ENCODE measurements at places on chromosomes 11 and 22. TPM values are rescaled to one million over a fixed set of nuclear protein-coding genes. Genes with fewer than 3 reads are reported as not detected.

- DNase-seq, result no peak
These were observed 6.2 kb downstream of the TUB start for GRCh38 chr11:8087185-8087584.

GRCh38 chr11:110123003-110123402 is 29.8 kb downstream of the ZC3H12C start:
- DNase-seq, result no peak

DERL3 gene
- total RNA-seq, result 1.9 TPM

DNA sequence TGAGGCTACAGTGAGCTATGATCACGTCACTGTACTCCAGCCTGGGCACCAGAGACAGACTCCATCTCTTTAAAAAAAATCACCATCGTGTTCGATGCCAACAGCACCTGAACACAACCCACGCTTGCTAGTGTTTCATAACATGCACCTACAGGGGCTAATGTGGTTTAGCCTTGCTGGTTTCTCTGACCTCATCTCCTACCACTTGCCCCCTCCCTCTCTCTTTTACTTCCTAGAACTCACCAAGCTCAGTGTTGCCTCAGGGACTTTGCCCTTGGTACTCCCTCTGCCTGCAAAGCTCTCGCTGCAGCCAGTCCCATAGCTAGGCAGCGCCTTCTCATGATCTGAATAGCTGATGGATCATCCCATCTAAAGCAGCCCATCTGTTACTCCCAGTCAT is 99.8 kb downstream of the FBXO7 start:
- DNase-seq, result no peak

C11orf52 gene
- 5.2 TPM for total RNA-seq

GLYAT gene
- total RNA-seq, result not detected

SCN4B gene
- 11.8 TPM for total RNA-seq

MUC5AC gene
- total RNA-seq, result not detected

NCF4 gene
- 42.4 TPM for total RNA-seq

DNA sequence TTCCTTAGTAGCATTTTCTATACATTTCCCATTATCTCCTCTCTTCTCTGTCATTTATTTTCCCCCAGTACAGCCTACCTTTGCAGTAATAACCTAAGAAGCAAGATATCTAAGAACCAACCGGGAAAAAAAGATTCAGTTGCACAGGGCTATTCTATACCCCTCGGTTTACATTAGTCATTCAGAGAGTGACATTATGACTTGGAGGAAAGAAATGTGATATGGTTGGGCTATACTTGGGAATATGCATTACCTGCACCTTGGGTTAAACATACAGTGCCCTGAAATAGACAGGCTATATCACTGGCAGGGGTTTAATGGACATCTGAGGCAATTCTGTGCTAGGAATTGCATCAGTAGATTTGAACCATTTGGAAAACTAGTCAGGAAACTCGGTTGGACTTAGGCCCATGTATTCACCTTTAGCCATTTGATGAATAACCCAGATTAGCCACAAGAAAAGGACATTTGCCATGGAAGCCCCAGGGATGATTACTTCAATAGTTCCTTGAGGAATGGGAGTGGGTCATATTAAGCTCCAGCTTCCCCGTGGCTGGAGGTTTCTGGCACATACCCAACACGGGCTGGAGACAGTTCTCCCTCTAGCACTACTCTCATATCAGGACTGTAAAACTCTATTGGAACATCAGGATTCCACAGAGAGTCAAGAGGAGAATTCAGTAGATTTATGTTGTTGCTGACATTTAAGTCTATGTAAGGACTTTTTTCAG is 973.2 kb downstream of the NTM start:
- no peak for DNase-seq

DNA sequence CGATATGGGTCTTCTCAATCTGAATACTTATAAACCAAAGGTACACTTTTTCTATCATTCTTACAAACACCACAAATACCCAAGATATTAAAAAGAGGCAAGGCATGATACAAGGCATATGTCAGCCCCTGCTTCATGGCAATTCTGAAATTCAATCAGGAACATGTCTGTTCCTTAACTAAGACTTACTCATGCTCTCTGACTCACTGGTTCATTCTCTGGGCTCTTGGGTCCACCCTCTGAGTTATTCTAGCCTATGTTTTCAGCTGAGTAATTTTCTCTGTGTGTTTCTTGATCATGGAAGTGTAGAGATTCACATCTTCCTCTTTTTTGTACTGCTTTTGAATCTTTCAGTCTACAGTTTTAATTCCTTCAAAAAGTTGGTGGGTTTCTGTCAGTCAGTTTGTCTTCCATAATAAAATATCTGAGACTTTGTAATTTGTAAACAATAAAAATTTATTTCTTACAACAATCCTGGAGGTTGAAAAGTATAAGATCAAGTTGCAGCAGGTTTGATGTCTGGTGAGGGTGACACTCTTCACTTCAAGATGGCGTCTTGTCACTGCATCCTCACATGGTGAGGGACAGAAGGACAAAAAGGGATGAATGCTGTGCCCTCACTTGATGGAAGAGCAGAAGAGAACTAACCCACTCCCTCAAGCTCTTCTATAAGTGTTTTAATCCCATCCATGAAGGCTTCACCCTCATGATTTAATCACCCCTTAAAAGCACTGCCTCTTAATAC is 211.7 kb downstream of the FAM76B start:
- no peak for DNase-seq

DNA sequence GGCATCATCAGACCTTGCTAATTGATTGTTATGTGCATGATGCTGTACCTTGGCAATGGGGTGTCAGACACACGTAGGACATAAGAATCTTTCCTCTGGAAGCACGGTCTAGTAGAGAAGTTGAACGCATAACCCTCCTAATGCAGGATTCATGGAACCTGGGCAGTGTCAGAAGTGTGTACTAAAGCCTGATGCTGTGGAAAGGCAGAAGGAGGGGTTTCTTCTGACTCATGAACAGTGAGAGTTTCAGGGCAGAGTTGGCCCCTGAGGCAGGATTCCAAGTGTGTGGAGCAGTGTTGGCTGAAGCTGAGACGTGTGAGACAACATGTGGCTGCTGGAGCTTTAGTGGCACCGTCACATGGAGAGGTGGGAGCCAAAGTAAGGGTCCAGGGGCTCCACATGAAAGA is 3.5 kb downstream of the PANX1 start:
- DNase-seq, result peak; percentile 87

- no peak for DNase-seq
These were observed 1.4 kb downstream of the HPS4 start for GRCh38 chr22:26482161-26482560.

- no peak for DNase-seq
These were observed 16.2 kb downstream of the PLEKHB1 start for GRCh38 chr11:73662445-73663157.

CFAP300 gene
- total RNA-seq, result 3.2 TPM

DNA sequence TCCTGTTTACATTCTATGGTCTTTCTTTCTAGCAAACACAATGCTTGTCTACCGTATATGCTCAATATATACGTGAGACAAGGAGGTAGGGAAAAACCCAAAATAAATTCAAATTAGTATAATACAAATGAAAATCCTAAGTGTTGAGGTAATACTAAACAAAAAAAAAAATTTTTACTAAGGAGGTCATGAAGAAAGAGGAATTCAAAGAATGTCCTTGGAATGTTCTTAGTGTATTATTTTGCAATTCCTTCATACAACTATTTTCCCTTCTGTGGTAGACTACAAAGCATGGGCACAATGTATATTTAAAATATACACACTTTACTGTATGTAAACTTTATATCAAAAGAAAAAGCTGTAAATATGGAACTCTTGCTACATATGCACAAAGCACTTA is 36.4 kb downstream of the PIK3C2A start:
- no peak for DNase-seq

DNA sequence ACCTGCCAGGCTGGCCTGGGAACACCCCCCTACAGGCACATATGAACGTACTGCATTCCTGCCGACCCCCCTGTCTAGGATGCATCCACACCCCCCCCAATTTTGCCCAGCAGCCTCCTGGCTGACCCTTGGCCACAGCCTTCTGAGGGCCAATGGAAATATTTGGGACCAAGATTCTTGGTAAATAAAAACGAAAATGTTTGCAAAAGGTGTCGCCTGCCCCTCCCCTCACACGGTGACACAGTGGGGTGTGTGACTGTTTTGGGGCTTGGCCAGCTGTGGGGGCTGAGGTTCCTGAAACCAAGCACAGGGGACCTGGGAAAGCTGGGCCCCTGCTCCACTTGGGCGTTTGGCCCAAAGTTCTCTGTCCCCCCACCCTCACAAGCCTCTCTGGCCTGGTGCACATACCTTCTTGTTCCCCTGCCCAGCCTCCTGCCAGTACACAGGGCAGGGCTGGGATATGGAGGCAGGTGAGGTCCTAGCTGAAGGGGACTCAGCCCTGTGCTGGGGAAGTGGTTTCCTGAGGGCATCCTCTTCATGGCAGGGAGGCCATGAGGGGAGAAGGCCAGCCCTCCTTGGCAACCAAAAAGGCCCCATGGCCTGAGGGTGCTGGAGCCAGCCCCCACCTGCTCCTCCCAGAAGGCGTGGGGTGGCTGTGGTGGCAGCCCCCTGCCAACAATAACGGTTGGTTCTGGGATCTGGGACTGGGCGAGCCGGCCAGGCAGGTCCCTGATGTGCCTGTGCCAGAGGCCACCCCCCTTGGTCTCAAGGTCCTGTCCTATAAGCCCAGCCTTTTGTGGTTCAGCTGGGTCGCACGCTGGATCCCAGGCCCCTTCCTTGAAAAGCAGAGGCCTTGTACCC is 2.1 kb upstream of the CRACR2B start:
- no peak for DNase-seq

TSGA10IP gene
- not detected for total RNA-seq

GRK3 gene
- total RNA-seq, result 9.5 TPM

MPZL2 gene
- 63.2 TPM for total RNA-seq

PLEKHA7 gene
- 9.9 TPM for total RNA-seq

GRCh38 chr11:14676068-14676467 is 32.5 kb downstream of the PDE3B start:
- DNase-seq, result no peak

OR51B2 gene
- not detected for total RNA-seq

DNA sequence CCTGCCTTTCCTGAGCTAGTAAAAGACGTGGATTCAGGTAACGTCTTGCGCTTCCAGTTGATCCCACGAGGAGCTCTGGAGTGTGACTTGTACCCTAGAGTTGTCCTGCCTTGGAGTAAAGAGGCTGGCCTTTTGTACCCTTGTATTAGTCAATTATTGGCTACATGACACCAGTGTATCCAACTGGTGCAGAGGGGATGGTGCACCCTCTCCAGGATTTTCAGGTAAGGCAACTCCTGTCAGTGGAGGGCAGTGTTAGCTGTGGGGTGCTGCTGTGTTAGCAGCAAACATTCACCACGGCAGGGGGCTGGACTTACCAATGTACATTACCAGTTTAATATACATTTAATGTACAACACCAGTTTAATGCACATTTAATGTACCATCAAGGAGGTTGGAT is 233.5 kb downstream of the MIAT start:
- no peak for DNase-seq

- DNase-seq, result peak; percentile 94
These were observed 194.1 kb downstream of the IGLL1 start for GRCh38 chr22:23385678-23386631.

- DNase-seq, result no peak
These were observed 1.3 kb downstream of the GRIK4 start for GRCh38 chr11:120512739-120513435.

DNA sequence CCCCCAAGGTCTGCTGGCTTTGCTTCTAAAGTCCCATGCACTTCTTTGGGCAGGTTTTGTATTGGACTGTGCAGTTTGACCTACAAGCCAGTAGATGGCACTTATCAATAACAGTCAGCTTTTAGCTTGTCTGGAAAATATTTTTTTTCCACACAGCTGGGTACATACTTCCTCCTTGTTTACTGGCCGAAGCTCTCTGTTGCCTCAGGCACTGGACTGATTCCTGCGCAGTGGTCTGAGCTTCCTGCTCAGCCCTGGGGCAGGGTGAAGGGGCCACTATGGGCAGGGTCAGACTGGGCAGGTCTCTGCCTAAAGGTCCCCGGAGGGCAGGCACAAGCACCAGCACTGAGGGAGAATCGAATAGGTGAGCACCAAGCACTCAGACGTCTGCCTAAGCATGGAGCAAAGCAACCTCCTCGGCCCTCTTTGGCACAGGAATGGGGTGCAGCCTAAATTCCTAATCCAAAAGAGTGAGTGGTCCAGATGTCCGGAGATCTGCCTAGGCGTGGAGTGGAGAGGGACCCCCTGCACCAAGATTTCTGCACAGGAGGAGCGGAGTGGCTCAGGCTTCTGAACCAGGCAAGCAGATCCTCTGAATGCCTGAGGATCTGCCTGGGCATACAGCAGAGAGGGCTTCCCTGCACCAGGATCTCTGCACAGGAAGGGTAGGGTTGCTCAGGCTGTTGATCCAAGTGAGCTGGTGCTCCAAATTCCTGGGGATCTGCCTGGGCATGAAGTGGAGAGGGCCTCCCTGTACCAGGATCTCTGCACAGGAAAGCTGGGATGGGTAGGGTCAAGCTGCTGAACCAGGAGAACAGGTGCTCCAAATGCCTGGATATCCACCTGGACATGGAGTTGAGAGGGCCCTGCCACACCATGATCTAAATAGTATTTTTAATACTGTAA is 105.9 kb upstream of the C11orf58 start:
- peak; percentile 41 for DNase-seq

- no peak for DNase-seq
These were observed 96.3 kb upstream of the CSNK2A3 start for GRCh38 chr11:11449327-11449726.

DNA sequence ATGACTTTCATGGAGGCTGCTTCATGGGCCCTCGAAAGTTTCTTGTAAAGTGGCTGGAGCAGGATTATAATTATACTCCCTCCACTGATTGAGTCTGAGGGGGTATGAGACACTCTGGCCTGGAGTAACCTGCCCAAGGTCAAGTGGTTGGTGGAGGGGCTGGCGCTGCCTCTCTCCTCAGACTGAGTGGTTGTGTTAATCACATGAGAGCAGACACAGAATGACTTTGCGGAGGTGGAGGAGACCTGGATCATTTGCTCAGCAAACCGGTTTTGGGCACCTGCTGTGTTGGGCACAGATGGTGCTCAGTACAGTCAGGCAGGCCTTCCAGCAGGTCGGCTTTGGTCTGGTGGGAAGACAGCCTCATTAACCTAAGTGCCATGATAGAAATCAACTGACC is 11.8 kb downstream of the BCR start:
- no peak for DNase-seq

DNA sequence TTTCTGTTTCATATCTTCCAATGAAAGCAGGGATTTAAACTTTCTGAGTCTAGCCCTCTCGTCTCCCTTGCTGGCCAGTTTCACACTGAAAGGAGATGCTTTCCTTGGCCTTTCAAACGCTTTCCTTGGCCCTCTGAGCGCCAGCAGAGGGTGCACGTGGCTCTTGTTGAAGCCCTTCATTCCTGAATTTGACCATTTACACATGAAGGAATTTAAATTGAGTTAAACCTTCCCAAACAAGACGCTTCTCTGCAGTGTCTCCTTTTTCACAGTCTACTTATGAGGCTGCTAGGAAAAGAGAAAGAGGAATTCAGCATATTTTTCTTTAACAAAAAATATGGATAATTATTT is 21.6 kb downstream of the NNMT start:
- peak; percentile 61 for DNase-seq

LDHAL6A gene
- total RNA-seq, result not detected

DNA sequence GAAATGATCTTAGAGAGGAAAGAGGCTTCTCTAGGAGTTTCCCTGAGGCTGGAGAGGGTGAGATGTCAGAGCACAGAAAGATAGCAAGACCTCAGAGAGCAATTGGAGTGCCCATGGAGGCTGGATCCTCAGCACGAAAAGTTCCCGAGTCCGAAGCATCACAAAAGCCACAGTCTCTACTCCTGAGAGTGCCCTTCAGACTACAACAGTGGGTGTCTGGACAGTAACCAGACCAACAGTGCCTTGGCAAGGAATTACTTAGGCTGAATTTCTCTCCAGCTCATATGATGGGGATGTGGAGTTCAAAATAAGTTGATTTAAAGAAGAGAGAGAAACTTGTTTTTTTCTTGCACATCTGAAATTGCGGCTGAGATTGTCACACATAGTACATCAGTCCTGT is 31.9 kb upstream of the PSMA1 start:
- no peak for DNase-seq
